ENCODE measurements at places on chromosomes 3 and 15.

GRCh38 chr3:39644176-39644575 lies 165.2 kb upstream of the MYRIP start:
- peak; percentile 48 for DNase-seq

GRCh38 chr15:50753463-50753862 lies 12.0 kb downstream of the SPPL2A start:
- no peak for DNase-seq

DNA sequence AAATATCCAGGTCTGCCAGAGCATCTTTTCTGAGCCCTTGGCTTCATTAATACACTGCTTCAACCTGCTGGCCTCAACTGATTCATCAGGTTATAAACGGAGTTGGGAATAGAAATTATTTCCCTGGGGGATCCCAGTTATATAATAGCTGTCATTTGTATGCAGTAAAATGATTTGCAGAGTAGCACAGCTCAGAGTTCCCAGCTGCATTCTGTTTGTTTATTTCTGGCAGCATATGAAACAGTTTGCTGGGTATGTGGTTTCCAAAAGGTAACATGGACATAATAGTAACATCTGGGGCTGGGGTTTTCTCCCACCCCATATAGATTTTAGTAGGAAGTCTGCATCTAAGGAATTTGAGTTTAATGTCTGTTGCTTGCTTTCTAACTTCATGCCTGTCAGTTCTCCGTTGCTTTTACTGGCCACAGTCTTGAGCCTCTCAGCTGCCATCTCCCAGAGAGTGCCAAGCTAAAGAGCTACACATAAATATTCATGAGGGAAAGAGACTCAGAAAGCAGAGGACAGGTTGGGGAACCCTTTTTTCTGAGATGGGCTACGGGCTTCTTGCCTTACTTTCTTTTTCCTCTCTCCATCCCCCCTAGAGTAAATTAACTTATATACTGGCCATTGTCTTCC lies 124.6 kb downstream of the TMEM108 start:
- DNase-seq = no peak

GRCh38 chr3:179324270-179324754 lies 1.5 kb downstream of the ZNF639 start:
- DNase-seq = no peak

DNA sequence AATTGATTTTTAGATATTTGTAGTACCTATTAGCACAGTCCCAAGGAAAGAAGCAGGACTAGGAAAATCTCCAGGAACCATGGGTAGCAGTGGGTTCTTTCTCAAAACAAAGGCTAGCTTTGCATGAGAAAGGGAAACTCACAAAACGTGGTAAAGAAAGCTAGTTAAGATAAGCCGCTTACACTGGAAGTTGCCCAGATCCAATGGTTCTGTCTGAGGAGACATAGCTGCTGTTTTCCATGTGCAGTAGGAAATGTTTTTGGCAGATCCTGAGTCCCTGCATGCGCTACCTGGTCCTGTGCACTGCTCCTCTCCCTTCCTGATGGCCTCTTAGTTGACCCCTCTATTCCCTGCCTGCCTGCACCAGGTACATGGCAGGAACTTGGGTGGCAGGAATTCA lies 60.4 kb downstream of the TFG start:
- DNase-seq = no peak

DNA sequence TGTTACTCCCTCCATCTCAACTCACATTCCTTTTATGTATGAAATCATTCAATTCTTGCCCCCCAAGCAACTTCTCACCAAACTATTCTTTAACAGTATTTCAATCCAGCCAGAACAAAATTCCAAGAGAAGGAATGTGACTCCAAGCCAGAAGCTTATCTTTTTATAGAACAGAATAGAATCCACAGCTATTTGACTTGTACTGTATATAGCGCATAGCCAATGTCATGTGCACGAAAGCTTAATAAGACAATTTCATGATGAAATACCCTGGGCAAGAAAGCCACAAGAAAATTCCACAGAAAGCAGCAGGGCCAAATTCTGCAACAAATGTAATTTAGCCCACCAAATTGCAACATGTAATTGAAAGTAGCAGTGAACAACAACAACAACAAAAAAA lies 127.6 kb upstream of the UBE2E2 start:
- DNase-seq = no peak

GRCh38 chr3:32856355-32856889 lies 38.6 kb downstream of the TRIM71 start:
- DNase-seq = no peak

GRCh38 chr3:44355362-44356033 lies 16.9 kb downstream of the TCAIM start:
- peak; percentile 48 for DNase-seq

DNA sequence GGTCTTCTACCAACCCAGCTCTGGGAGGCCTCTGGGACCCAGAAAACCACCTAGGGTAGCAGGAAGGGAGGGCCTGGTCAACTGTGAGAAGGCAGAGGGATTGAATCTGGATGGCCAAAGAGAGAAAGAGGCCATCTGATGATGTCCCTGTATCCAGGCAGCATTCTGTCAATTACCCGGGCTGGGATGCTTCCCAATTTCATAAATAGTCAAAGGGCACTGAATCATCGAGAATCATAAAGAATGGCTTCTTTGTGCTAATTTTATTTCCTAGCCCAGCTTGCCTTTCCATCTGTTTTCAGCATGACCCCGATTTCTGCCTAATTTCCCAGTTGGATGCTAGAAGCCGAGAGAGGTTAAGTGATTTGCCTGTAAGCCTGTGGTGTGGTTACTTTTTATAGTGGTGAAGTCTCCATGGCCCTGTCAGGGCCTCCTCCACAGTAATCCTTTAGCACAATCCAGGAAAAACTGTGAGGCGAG lies 129.2 kb downstream of the FAM43A start:
- DNase-seq = no peak

DNA sequence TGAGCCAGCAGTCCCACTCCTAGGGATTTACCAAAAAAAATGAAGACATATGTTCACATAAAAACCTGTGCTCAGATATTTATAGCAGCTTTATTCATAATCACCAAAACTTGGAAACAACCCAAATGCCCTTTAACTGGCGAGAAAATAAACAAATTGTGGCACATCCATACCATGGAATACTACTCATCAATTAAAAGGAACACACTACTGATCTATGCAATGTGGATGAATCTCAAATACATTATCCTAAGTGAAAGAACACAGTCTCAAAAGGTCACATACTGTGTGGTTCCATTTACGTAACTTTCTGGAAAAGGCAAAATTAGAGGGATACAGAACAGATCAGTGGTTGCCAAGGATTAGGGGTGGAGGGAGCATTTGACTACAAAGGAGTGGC lies 394.5 kb downstream of the SHQ1 start:
- no peak for DNase-seq

- DNase-seq = no peak
Observed at GRCh38 chr3:161250116-161250515, 29.0 kb downstream of the NMD3 start.

DNA sequence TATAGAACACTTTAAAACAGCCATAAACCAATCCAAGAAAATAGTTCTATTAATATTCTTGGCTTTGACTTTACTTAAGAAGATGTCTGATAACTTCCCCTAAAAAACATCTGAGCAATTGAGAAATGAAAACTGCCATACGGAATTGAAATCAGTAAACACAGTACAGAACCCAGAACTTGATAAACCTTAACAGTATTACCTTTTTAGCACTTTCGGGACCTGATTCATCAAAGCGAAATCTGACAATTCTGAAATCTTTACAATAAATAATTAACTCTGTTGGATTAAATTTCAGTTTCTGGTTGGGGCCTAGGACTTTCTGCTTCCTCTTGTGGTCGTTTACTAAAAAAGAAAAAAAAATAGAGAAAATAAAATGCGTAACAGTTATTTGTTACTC lies 17.3 kb downstream of the MTMR10 start:
- no peak for DNase-seq

DNA sequence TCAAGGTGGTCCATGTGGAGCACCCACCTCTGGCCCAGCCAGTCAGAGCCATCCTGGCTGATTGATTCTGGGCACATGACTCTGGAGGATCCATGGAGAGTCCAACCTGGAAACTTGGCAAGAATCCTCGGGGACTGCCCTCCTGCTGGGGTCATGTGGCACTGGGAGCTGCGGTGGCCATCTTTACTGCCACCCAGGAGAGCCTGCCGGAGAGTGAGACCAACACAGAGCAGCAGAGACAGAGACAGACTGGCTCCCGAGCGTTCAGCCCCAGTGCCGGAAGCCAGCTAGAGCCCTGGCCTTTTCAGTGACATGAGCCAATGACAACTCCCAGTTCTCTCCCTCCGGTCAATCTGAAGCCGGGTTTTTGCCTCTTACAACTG lies 11.5 kb upstream of the GATA2 start:
- DNase-seq = no peak

- DNase-seq = no peak
Observed at GRCh38 chr3:41075975-41076374, 123.3 kb upstream of the CTNNB1 start.

DNA sequence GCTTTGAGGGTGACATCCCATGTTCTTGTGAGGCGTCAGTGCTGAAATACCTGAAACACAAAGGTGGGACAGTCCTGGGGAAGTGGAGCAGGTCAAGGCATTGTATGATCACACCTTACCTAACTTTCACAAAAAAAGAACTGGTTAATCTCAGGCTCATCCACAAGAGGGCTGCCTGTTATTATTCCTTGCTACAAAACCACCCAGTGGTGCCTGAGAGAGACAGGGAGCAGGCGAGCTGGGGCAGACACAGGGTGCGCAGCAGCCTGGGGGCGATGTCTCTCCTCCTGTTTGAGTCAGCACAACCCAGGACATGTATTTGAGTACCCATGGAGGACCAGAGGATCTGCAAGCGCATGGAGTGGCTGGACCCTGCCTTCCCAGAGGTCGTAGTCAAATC lies 316.8 kb upstream of the ATP10A start:
- no peak for DNase-seq

- no peak for DNase-seq
Observed at GRCh38 chr15:78162038-78162437, 12.9 kb downstream of the IDH3A start.

DNA sequence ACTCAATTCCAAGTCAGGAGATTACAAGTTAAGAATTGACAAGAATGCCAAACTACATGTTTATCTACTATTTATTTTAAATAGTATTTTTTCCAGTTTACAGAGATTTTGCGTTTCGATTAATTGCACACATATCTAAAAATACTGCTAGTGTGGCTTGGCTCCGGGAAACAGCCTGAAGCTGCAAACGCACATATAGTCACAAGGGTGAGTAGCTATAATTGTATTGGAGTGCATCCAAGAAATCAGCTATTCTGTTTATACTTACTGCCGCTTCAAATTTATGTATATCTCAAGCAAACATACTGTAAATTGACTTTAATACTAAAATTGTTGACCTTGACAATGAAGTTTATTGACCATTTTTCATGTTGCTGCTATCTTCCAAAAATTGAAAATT lies 77.0 kb upstream of the PLSCR5 start:
- no peak for DNase-seq

- DNase-seq = peak; percentile 46
Observed at GRCh38 chr15:69794645-69795469, 302.9 kb downstream of the TLE3 start.

- peak; percentile 98 for DNase-seq
Observed at GRCh38 chr3:129829640-129830039, 63.9 kb downstream of the TMCC1 start.

DNA sequence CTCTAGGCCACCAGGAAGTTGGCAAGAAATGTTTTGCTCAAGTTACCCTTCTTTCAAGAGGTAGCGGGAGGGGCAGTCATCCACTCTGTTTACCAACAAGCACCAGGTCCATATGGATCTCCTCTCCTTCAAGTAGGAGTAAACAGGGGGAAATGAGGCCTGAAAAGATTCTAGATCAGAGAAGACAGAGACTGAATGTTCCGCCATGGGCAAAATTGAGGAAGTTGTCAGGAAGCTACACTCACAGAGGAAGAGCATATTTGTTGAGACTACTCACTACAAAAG lies 81.6 kb downstream of the KLF15 start:
- no peak for DNase-seq

DNA sequence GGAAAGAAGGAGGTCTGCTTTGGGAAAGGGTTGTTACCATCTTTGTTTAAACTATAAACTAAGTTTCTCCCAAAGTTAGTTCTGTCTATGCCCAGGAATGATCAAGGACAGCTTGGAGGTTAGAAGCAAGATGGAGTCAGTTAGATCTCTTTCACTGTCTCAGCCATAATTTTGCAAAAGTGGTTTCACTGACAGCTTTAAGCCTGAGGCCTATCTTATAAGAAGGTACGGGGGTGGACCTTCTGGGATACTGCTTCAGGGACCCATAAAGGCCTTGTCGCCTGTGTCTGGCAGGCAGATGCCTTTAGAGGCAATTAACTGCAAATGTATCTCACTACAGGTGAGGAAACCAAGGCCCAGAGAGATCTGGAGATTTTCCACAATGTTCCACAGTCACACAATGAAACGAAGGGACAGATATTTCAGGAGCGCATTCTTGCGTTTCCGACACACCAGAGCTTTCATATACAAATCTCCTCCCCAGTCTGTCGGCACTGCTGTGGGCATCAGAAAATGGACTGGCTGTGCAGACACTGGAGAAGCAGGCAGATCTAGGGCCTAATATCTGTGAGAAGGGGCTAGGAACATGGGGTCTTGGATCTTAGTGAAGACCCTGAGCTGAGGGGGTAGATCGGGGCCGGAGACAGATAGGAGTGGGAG lies 169.5 kb upstream of the SMAD3 start:
- no peak for DNase-seq

DNA sequence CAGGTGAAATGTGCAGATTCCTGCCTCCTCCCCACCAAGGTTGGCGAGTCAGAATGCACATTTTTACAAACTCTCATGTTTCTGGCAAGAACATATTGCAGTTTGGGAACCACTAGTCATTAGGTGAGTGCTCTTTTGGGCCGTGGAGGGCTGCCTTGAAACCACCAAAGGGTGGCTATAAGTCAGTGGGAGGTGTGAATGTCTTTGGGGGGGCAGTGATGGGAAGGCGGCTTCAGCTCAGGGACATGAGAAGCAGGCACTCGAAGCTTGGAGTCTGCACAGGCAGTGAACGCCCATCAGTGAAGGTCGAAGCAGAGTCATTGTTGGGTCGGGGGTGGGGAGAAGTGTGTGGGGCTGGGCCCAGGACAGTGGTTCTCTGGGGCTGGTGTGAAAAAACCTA lies 1.1 kb downstream of the NOX5 start:
- DNase-seq = no peak

DNA sequence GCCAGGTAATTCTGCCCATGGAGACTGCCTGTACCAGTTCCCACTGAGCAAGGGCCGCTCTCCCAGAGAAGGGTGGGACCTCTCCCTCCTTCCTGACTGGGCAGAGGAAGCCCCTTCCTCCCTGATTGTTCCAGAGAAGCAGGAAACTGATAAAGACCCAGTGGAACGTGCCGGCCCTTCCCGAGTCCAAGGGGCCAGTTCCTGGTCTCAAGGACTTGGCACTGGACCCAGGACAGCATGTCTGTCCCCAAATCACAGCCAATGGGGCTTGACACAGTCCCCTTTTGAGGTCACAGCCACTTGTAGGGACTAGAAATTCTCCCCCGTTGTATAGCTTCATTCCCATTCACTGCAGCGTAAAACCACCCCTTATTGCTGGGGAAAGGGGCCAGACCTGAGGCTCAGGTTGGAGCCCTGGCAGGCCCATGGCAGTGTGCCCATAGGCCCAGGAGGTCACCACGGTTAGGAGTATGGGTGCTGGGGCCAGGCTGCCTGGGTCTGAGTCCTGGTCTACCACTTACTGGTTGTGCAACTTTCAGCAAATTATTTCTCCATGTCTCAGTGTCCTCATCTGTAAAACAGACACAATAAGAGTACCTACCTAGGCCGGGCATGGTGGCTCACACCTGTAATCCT lies 18.1 kb downstream of the CSRNP1 start:
- DNase-seq = no peak

- no peak for DNase-seq
Observed at GRCh38 chr15:79115986-79116665, 25.5 kb upstream of the RASGRF1 start.

- DNase-seq = peak; percentile 32
Observed at GRCh38 chr15:44029940-44030568, 165.0 kb downstream of the FRMD5 start.

Measured in GM04503 (cell line).